NCI-H2171 (cell line): ENCODE measurements at places on chromosomes 7 and 10.

DNA sequence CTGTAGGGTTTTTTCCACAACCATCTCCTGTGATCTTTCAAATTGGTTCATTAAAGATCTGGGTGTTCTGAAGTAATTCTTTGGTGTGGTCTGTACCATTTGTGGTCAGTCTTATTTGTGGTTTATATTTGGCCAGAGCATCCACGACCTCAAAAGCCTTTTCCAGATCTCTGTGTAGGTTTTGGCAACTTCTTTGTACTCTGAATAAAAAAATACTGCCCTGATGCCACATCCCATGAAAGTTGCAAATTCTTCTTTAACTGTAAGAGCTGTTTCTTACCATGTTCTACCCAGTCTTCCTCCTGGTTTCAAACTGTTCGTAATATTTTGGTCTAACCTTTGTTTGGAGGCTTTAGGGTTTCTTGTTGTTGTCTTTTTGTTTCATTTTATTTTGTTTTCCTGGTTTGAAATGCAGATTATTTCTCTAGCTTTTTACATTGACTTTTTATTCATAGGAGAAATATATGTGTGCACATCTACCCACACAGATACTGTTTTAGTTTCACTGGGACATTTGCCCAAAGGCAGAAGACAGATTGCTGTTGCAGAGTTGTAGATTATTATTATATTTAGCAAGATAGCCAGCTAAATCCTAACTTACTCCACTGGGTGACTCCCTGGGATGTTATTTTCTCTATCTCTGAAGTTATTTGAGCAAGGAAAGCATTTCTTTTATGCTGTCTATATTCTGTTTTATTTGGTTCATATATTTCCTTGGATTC is 123.2 kb upstream of the SAMD8 start:
- no peak for DNase-seq

DNA sequence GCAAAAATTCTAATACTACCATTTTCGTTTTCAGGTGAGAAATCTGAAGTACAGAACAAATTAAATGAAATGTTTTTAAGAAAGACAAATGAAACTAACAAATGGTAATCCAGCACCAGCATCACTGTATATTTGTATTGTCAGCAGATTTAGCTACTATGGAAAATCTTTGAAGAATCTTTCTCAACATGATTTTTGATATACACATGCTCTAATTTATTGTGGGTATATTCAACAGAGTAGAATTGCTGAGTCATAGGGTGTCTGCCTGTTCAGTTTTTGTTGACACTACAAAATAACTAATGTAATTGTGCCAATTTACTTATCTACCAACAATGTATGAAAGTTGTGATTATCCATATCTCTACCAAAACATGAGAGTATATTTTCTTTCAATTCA is 437.6 kb downstream of the PCDH15 start:
- no peak for DNase-seq

DNA sequence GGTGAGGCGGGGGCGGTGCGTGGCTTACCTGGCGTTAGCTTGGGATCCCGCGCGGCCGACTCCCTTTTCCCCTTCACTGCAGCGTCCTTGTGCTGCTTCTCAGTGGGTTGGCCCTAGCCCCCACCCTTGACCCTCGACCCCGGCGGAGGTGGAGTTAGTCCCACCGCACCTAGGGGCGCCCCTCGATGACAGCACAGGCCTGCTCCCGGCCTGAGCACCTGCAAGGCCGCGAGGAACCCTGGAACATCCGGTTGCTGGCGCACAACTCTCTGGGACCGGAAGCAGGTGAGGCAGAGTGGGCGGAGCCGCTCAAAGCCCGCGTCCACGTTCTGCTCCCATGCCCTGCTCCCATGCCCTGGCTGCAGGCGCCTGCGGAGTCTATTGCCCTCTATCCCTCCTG is 266.9 kb downstream of the USP6NL start:
- no peak for DNase-seq

DNA sequence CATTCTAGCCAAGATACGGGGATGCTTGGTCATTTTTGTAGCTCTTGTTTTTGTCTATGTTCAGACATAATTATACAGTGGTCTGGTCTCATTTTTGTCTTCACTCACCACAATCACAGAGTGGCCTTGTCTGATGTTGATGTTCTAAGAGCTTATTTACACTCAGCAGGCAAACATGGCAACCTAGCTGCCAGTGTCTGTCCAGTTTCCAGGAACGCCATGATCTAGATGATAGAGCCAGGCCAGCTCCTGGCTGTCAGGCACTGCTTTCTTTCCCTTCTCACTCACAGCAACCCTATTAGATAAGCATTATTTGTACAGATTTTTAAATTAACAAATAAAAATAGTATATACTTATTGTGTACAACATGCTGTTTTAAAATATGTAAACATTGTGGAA is 98.6 kb upstream of the PHF14 start:
- no peak for DNase-seq

GRCh38 chr7:44694326-44694725 is 54.3 kb upstream of the ZMIZ2 start:
- DNase-seq: no peak

- DNase-seq: peak; percentile 66
Observed at GRCh38 chr7:36487756-36488336, 98.2 kb downstream of the ANLN start.

DNA sequence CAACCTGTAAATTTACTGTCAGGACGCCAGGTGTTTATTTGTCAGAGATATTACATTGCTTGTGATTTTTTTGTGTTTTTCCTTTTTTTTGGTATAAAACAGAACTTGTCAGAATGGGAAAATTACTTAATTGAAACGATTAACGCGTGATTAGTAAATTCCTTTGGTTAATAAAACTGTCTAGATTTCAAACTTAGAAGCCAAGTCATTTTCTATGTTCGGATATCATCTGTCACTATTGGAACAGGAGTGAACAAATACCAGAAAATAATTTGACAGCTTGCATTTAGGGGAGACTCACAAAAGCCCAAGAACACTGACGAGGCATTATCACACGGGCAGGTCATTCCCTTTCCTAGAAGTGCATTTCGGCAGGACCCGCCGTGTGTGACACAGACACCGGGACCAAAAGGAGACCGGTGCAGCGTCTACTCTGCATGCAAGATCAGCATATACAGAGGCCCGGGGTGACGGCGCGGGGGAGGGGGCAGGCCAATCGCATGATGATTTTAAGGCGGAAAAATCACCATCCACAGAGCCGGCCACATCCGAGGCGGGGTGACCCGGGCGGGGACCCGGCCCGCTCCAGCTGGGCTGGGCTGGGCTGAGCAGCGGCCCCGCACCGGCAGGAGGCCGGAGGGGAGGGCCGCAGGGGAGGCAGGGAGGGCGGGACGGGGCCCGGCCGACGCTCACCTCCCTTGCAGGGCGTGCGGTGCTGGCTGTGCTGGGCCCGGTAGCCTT is 841 bp downstream of the GLUD1 start:
- peak; percentile 4 for DNase-seq
